ENCODE measurements at places on chromosomes 2 and 18.

GRCh38 chr2:45932278-45932975, 281.0 kb downstream of the PRKCE start:
- no peak for DNase-seq

DNA sequence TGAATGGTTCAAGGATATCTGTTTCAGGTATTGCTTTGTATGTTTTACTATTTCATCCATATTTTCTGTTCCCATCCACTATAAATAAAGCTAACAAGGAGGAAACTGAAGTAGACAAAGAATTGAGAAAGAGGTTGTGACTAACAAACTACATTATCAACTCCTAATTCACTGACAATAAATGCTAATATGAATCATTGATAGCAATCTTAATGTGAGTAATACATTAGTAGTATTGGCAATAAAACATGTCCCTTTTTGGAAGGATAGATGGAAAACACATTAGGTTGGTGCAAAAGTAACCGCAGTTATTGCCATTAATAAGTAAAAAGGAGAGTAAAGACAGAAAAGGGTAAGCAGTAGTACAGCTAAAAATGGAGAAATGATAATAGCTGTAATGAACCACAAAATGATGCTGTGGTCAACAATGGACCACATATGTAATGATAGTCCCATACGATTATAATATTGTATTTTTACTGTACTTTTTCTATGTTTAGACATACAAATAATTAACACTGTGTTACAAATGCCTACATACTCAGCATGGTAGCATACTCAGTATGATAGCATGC, 104.7 kb downstream of the THADA start:
- DNase-seq = no peak

- no peak for DNase-seq
Observed at GRCh38 chr2:158178646-158179045, 77.0 kb downstream of the UPP2 start.

DNA sequence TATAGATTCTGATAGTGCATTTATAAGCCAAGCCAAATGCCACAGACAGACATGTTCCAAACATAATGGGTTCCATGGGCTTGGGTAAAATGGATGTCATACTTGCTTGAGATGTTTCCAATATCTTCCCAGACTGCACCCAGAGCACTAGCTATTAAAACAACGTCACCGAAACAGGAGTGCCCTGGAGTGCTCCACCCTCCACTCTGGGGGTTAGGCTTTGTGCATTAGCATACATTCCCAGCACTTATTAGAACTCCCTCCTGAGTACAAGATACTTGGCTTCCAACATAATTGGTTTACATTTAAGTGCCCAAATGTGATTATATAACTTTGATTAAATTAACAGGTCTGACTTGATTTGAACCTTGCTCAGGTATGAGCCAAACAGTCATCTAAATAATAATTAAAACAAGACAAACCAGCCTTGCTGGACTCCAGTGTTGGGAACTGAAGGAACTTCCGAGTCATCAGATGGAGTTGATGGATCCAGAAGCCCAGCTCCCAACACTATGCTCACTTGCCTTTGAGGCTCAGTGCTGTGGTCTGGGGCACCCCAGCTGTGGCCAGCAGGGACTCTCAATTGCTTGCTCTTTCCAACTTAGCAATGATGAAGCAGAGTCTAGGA, 60.5 kb upstream of the LGALSL start:
- no peak for DNase-seq

DNA sequence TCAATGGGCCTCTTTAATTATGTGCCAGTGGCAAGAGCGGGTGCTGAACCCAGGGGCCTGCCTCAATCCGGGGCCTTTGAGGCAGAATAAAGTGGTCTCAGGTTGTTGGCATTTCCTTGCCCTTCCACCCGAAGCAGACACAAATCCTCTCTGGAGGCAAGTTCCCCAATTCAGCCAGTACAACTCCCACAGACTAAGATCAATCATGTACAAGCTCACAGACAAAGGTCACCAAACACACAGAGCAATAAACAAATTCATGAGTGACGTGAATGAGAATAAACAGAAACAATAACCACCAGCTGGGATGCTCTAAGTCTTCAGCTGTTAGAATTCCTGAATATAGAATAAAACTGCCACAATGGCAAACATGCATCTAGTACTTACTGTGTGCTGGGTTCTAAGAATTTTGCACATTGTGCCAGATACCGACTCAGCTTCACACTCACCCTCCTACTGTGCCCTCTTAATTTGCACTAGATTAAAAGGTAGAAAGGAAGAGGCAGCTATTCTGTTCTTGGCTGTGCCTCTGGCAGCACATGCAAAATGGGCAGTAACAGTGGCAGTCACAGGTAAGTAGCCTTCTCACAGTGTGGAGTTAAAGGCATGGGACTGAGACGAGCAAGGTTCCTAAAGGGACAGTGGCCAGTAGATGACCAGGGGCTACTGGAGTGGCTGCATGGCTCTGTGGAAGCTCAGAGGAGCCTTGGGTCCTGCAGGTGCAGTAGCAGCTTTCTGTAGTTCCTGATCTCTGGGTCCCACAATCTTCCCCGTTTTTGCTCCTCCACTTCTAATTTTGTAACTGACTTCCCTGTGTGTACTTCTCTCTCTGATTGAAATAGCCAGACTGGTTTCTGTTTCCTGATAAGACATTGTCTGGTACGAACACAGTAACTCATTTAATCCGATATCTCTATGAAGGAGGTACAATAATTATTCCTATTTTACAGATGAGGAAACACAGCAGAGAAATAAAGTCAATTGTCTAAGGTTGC, 34.6 kb upstream of the IL1B start:
- no peak for DNase-seq

DNA sequence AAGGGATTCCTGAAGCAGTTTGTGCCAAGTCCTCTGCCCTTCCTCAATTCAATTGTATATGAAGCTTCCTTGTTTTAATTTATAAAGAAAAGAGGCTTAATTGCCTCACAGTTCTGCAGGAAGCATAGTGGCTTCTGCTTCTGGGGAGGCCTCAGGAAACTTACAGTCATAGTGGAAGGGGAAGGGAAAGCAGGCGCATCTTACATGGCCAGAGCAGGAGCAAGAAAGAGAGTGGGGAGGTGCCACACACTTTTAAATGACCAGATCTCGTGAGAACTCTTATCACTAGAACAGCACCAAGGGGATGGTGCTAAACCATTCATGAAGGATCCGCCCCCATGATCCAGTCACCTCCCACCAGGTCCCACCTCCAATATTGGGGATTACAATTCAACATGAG, 114.2 kb downstream of the SGPP2 start:
- DNase-seq = no peak

GRCh38 chr18:29644276-29644675, 1398.3 kb downstream of the DSC3 start:
- DNase-seq = no peak

DNA sequence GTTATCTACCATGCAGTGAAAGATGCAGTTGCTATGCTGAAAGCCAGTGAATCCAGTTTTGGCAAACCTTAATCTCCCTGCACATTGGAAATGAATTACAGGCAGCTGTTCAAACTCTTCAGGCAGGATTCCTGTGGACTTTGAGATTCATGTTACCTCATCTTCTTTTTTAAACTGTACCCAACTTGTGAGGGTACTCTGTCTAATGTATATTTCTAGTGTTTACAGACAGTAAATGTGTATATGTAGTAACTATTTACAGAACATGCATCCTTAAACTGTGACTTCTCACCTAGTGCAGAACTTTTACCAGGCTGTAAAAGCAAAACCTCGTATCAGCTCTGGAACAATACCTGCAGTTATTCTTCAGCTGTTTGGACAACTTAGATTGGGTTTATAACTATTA, 50.9 kb downstream of the KDM3A start:
- DNase-seq = no peak

- DNase-seq = no peak
Observed at GRCh38 chr18:13872932-13873331, 42.4 kb downstream of the MC2R start.

DNA sequence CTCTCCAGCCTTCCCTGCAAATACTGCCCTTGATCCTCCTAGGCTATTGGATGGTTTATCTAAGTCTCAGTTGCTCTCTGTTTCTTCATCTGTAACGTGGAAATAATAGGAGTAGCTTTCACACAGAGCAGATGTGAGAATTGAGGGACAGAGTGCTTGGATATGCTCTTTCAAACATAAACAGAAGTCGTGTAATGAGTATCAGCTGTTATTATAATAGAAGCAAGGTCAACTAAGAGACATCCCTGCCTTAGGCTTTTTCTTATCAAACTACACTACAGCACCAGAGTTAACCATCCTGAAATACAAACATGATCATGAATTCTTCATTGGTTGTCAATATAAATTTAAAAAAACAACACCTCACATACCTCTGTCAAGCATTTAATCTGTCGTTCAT, 138.2 kb downstream of the DOK6 start:
- no peak for DNase-seq

DNA sequence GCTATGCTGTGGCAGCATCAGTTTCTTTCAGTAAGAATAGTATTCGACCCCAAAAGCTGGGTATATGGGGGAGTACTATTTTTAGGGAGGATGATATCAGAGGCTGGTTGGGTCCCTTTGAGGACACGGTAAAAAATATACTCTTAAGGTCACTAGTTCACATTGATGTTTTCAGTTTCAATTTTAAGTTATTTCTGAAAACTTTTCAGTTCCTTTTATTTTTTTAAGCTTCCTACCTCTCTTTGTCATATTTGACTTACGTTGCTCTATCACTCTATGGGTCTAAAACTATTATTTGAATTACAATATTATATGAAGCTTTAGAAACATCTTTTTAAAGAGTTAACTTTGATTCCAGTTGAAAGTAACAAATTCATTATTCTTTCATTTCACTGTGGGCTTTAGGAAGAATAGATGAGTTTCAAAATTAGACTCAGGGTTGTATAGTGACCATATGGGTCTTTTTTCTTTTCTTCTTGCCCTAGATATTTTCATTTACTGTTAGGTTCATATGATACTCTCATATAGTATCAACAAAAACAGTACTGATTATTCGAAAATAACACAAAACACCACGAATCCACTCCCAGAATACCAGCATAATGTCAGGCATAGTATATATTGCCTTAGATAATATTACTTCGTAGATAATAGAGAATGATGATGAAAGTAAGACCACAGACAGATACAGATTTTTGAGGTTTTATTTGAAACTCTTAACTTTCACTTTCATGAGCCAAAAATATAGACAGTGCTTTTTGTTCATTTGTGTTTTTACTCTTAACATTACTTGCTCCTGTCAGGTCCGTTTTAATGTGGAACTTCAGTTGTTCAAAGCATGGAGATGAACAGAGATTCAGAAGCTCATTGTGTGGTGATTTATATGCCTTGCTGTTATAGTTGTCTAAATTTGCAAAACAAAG, 9.8 kb downstream of the RMDN2 start:
- DNase-seq = no peak

- DNase-seq = no peak
Observed at GRCh38 chr2:169775765-169776164, 22.9 kb upstream of the SSB start.

GRCh38 chr2:159755788-159756187, 42.2 kb downstream of the CD302 start:
- DNase-seq = no peak

GRCh38 chr18:54880395-54881105, 52.3 kb downstream of the RAB27B start:
- DNase-seq = no peak

DNA sequence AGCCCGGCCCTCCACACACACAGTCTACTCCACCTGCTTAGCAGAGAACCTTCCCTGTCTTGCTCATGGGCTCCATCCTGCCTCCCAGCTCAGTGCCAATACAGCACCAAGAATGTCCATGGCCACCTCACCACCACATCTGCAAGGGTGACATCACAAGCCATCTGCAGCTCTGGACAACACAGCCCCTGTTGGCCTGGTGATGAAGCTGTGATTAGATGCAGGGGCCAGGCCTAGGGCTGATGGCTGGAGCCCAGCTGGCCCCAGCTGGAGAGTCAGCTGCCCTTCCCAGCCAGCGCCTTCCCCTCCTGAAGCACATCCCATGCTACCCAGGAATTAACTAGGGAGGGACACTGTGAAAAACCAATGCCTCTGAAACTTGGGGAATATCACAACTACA, 91.1 kb downstream of the TTC32 start:
- no peak for DNase-seq

DNA sequence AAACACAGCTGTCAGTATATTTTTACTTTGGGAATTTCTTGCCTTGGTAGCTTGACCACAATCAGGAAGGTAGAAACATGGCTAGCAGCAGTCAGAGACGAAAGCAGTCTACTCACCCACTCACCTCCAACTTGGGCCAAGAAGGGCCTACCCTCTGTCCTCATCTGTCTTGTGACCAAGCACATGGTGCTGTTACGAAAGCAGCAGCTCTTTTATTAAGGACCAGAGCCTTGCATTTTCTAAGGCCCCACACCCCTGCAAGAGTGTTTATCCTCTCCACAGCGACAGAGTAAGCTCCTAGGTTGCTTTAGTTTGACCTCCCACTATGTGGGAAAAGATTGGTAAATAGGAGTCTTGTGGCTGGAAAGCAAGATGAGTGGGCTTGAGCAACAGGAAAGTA, 31.3 kb upstream of the MSTN start:
- DNase-seq = no peak

GRCh38 chr2:240932724-240933047, 26.6 kb downstream of the CROCC2 start:
- DNase-seq = no peak

- DNase-seq = no peak
Observed at GRCh38 chr18:21727702-21728101, 12.9 kb upstream of the MIB1 start.

DNA sequence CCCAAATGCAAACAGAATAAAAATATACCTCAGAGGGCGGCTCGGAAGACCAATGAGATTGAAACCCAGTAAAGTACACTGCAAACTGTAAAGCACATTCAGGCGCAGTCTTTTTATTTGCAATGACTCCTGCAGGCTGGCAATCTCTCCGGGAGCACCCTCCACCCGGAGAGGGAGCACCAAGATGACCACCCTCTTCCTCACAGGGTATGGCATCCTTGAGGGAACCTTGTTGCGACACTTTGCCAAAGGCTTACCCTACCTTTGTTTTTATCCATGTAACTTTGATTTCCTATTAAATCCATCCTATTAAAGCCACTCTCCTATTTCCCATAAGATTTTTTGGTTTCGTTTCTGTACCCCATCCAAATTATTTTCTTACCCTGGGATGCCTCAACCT, 16.2 kb downstream of the CHST10 start:
- DNase-seq = no peak

DNA sequence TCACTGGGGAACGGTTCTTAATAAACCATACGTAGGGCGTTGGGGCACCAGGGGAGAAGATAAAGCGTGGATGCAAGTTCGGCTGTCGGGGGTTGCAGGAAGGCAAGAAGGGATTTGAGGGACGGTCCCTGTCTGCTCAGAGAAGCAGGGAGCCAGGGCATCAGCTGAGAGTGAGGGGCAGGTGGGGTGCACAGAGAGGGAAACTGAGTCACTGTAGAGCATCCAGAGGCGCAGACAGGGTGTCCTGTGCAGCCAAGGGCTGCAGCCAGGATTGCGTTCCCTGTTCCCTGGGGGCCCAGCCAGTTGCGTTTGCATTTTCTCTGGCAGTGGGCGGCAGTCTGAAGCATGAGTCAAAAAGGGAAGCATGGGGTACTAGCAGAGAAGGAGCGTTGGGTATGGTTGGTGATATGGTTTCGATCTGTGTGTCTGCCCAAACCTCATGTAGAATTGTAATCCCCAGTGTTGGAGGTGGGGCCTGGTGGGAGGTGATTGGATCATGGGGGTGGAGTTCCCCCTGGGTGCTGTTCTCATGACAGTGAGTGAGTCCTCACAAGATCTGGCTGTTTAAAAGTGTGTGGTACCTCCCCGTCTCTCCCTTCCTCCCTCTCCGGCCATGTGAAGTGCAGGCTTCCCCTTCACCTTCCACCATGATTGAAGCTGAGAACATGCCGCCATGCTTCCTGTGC, 202.9 kb downstream of the NDUFA10 start:
- no peak for DNase-seq
